Muscle of back (tissue), 13 donors: ENCODE measurements at places on chromosomes 7 and 10. TPM values are rescaled to one million over a fixed set of nuclear protein-coding genes. Genes with fewer than 3 reads are reported as not detected.

TMEM213 gene
- polyA plus RNA-seq: 0.04 TPM

GRCh38 chr7:138214926-138215325 lies 138.7 kb downstream of the AKR1D1 start:
- no peak for DNase-seq

DNA sequence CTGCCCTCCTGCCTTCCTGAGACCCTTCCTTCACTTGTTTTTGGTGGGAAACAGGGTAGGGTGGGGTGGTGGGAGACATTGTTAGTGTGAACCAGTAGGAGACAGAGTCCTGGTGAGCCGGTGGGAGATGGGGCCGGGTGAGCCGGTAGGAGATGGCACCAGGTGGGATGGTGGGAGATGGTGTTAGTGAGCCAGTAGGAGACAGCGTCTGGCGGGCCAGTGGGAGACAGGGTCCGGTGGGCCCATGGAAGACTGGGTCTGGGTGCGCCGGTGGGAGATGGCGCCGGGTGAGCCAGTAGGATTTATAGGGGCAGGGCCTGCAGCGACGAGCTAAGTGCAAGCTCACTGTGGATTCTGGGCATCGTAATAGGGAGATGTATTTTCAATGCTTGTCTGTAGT lies 116.8 kb downstream of the TRRAP start:
- no peak for DNase-seq

TSPAN33 gene
- 30.6 TPM for polyA plus RNA-seq

- no peak for DNase-seq
Observed at GRCh38 chr10:129165076-129165720, 301.8 kb upstream of the MGMT start.
